ENCODE measurements at places on chromosomes 13 and 19. TPM values are rescaled to one million over a fixed set of nuclear protein-coding genes. Genes with fewer than 3 reads are reported as not detected.

PLA2G4C gene
- 11.5 TPM for total RNA-seq

DNASE2 gene
- 22.5 TPM for total RNA-seq

KLK3 gene
- not detected for total RNA-seq

LILRB5 gene
- not detected for total RNA-seq

SHISA7 gene
- not detected for total RNA-seq

NCCRP1 gene
- not detected for total RNA-seq

DNA sequence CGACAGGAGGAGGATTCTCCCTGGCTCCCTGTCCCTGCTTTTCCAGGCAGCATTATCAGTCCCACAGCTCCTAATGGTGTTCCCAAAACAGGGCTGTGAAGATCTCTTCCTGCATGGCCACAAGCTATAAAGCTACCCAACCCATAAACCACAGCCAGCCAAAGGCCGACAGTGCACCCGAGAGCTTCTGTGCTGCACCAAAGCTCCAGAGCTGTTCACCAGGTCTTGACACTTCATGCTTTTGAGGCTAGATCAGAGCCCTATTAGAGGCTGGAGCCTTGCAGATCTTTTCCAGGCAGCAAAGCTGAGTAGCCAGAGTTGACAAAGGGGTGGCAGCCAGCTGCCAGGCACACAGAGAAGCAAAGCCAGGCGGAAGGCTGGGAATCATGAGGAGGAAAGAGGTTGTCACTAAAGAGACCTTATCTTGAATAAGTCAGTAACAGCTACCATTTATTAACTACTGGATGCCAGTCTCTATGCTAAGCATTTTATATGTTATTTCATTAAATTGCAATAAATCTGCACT is 180.4 kb downstream of the KATNAL1 start:
- no peak for DNase-seq

DNA sequence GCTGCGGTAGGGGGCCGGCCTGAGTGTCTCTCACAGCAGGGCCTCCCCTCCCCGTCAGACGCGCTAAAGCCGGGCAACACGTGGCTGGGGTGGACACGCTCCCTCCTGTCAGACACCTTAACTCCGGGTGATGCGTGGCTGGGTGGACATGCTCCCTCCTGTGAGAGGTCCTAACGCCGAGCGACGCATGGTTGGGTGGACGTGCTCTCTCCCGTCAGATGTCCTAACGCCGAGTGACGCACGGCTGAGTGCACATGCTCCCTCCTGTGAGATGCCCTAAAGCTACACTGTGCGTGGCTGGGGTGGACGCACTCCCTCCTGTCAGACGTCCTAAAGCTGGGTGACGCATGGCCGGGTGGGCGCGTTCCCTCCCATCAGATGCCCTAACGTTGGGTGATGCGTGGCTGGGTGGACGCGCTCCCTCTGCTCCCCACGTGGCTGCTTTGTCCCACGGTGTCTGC is 126.1 kb upstream of the MCF2L start:
- no peak for DNase-seq

DNA sequence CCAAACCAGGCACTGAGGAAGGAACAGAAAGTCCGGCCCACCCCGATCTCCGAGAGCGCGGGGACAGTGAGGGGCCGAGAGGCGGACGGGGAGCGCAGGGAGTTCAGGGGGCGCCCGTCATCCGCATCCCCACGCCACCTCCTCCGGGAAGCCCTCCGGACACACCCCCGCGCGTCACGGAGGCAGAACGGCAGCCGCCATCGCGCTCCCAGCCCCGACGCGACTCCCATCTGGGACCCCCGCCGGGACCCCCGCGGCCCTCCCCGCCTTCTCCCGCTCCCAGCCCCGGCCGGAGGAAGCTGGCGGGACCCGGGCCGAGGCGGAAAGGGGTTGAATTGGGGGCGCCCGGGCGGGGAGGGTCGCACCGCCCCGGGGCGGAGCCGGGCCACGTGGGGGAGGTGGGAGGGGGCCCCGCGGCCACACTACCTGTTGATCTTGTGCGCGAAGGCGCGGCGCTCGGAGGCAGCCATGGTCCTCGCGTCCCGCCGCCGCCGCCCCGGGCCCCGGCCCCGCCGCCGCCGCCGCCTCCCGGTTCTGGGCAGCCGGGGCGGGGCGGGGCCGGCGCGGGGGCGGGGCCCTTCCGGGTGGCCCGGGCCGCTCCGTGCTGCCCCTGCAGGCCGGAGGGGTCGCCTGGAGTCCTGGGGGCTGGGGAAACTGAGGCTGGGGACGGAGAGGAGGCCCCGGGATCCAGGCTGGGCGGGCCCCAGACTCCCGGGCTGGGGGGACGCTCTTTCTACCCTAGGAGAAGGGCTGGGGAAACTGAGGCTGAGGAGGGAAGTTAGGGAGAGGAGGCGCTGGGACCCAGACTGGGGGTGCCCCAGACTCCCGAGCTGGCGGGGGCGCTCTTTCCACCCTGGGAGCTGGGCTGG is at the start of gene DOCK6:
Gene DOCK6 (minus strand): TSS at position 554 of the 869 bp plus-strand sequence. CDS start 84 bp downstream, at position 470.
- peak; percentile 60 for DNase-seq

- no peak for DNase-seq
Observed at GRCh38 chr13:92461402-92461801, 765.2 kb upstream of the GPC6 start.

GRCh38 chr13:42094516-42095040 is 46.1 kb downstream of the DGKH start:
- DNase-seq, result no peak

GRCh38 chr13:40986101-40986856 is 32.8 kb downstream of the ELF1 start:
- no peak for DNase-seq

DNA sequence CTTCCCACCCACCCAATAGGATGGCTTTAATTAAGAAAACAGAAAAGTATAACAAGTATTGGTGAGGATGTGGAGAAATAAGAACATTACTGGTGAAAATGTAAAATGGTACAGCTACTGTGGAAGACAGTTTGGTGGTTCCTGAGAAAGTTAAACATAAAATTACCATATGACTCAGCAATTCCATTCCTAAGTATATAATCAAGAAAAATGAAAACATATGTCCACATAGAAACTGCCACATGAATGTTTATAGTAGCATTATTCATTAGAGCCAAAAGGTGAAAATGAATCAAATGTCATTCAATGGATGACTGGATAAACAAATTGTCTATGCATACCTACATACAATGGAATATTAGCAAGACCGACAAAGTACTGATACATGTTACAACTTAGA is 16.9 kb downstream of the DZIP1 start:
- no peak for DNase-seq

DNA sequence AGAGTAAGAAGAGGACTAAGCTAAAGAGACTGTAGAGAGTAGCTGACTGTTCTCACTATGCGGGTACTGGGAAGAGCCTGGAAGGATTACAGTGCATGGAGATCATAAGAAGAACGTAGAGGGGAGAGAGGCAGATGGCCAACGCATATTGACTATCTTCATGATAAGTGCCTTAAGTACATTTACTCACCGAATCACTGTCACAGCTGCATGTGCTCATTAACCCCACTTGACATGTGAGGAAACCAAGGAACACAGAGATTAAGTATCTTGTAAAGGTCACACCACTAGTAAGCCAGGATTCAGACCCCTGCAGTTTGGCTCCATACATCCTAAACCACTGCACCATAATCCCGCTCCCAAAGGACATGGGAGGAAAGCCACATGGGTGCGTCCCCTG is 34.1 kb downstream of the SMAD9 start:
- DNase-seq, result no peak

DNA sequence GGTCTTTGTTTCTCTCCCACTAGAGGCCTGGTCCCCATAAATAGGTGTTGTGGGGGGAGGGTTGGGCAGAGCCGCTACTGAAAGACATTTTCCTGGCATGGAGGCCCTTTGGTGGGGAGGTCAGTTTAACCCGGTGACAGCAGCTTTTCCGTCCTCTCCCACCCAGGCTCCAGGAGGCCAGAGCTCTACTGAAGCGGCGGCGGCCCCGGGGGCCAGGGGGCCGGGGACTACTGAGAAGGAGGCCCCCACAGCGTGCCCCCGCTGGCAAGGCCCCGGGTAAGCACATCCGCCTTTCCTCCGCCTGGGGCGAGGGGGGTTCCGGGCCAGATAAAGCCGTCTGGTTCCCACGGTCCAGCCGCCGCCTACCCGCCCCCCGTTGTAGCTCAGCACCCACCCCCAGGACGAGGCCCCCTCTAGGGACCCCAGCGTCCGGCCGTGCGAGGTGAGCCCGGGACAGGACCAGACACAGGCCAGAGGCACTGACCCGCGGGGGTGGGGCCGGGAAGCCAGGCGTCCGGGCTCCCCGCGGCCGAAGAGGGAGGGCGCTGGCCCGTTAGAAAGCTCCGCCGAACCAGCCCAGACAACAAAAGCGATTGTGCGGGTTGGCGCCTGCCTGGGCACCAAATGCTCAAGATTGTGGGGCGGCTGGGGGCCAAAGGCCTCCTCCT is 1.1 kb upstream of the LTBP4 start:
- DNase-seq, result no peak

DNA sequence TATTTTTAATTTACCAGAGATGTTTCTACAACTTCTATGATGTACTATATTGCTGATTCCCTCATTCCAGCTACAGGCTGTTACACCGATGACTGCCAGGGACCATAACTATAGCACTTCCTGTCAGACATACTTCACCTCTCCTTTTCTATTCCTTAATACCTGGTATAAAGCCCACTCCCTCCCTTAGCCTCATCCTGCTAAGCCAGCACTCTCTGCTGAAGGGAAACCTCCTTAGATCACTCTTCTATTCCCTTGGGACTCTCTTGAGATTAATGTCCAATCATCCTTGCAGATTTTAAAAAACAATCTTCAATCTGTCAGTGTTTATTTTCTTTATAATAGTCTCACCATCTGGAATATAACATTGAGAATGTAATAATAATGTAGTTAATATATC is 127.9 kb downstream of the DIAPH3 start:
- no peak for DNase-seq

GRCh38 chr19:46068345-46069258 is 27.8 kb upstream of the IGFL4 start:
- DNase-seq, result no peak

GRCh38 chr13:36207672-36208071 is 6.7 kb downstream of the SOHLH2 start:
- no peak for DNase-seq

DNA sequence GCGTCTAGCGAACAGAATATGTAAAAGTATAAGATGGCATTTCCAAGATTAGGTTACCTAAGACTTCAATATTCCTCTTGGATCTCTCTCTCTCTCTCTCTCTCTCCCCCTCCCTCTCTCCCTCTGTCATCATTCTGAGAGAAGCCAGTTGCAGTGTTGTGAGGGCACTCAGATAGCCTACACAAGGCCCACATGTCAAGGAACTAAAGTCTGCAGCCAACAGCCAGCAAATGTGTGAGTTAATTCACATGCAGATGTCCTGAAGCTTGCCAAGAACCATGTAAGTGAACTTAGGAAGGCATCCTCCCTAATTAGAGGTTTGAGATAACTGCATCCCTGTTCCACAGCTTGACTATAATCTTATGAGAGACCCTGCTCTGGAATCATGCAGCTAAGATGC is 822.9 kb upstream of the PRR20A start:
- DNase-seq, result no peak

- no peak for DNase-seq
Observed at GRCh38 chr13:33686772-33687480, 131.0 kb upstream of the RFC3 start.

DNA sequence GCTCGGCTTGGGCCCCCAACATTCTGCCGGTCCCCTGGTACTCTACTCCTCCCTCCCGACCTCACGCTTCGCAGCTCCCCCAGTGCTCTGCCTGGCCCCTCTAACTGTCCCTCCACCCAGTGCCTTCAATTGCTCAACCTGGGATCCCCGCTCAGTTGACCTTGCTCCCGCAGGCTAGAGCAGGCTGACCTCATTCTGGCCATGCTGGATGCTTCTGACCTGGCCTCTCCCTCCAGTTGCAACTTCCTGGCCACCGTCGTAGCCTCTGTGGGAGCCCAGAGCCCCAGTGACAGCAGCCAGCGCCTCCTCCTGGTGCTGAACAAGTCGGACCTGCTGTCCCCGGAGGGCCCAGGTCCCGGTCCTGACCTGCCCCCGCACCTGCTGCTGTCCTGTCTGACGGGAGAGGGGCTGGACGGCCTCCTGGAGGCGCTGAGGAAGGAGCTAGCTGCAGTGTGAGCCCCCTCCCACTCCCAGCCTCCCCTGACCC is 3.6 kb downstream of the GTPBP3 start:
- DNase-seq, result no peak

Data from activated CD4-positive, alpha-beta T cell treated with anti-CD3 and anti-CD28 coated beads for 36 hours (primary cell).